ENCODE measurements at places on chromosomes 11 and 22.

- no peak for DNase-seq
Observed at GRCh38 chr11:102473543-102473942, 21.0 kb upstream of the TMEM123 start.

- DNase-seq: no peak
Observed at GRCh38 chr22:46077669-46078099, 72.6 kb upstream of the PPARA start.

- DNase-seq: no peak
Observed at GRCh38 chr11:111245425-111245824, at the start of gene POU2AF2. Gene POU2AF2 (plus strand): TSS chr11:111245725. CDS start chr11:111245854, 129 bp downstream.

DNA sequence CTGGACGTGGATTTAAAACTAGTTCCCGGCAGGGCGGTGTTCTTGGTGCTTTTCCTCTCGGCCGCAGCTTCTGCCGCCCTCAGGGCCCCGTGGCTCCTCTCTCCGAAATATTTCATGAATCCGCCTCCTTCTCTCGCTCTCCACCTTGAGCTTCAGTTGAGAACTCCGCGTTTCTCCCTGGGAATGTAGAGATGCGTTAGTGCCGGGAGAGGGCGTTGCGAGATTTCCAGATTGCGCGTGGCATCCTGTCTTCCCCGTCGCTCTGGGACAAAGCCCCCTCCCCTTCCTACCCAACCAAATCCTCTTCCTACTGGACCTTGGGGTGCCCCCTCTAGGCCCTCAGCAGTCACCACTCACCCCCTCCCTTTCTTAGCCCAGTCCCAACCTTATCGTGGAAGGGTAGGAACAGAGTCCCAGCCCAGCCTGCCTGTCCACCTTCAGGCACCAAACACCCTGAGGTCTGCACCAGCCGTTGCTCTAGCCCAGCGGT lies 15.5 kb upstream of the RAC2 start:
- DNase-seq: no peak

- no peak for DNase-seq
Observed at GRCh38 chr11:110903830-110904229, 191.6 kb upstream of the ARHGAP20 start.

All from lower leg skin (tissue), 4 donors.